K562 (cell line): ENCODE measurements at places on chromosomes 3 and 15.

DNA sequence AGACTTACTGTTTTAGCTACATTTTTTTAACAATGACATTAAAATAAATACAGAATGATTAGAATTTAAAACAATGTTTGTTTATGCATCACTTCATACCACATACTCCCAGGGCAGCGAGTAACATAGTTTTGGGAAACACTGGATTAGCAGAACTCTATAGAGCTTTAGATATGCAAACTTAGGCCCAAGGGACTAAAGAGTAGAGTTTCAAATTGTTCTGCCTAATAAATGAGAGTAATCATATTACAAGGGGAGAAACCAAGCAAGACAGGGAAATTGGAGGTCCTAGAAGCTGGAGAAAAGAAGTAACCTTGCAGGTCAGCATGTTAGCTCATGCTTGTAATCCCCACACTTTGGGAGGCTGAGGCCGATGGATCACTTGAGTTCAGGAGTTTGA lies 3.6 kb upstream of the DAZL start:
- no peak for DNase-seq

- no peak for DNase-seq
Measured at GRCh38 chr3:37115446-37115845, 58.9 kb downstream of the LRRFIP2 start.

DNA sequence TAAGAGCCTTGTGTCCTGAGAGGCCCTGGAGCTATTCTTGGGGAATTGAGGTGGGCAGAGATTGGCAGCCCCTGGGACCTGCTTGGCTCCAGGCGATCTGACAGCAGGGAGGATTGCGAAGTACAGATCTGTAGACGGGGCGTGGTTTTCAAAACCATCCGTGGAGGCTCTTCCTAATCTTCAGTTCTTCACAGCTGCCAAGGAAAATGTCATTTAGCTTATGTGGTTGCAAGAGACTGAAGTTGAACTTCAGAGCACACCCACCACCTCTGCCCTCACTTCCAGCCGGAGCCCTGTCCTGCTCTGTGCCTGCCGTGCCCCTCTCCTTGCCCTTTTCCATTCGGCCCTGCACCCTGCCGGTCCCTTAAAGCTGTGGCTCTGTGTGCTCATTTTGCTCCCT lies 12.9 kb downstream of the NISCH start:
- no peak for DNase-seq

DNA sequence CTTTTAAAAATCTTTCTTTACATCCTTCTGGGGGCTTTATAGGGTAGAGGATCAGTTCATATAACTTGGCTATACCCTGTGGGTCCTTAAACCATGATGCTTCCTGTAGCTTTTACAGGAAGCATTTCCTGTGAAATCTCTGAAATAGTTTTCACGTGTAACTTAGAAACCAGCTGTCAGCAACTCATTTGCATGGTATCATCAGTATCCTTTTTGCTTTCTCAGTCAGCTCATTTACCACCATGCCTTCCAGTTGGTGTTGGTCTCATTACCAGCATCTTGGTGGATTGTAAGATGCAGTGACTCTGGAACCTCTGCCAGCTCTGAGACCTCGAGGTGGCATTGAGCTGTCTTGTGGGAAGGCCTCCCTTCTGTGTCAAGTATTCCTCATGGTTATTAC lies 96.7 kb upstream of the MYZAP start:
- DNase-seq, result no peak

DNA sequence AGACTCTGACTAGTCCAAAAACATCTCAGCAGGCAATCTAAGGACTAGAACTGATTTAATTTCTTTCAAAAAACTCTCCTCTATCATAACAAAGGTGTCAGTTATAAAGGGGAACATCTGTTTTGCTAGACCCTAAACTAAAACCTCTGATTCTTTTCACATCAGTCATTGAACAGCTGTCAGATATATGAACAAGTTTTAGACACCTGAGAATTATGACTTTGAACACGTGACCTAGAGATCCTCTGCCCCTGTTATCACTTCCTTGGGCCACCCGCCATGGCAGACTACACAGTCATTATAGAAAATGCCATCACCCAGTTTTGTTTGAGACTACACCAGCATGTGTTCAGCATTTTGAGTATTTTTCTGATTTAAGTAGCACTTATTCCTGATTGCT lies 282.3 kb upstream of the TBL1XR1 start:
- no peak for DNase-seq
